Panc1 (cell line): ENCODE measurements at places on chromosomes 5 and 9. TPM values are rescaled to one million over a fixed set of nuclear protein-coding genes. Genes with fewer than 3 reads are reported as not detected.

Gene FAM151B
- total RNA-seq = 2.8 TPM

Gene BASP1
- total RNA-seq = 217 TPM

Gene URM1
- total RNA-seq = 45.4 TPM

Gene SHC3
- 1.7 TPM for total RNA-seq

Gene TMC1
- total RNA-seq = 0.36 TPM

Gene PCDHGC4
- total RNA-seq = 0.57 TPM

Gene GAS1
- total RNA-seq = 0.13 TPM

Gene GGTA1
- total RNA-seq = not detected

Gene RELL2
- 13.3 TPM for total RNA-seq

GRCh38 chr5:14208071-14209021 lies 65.2 kb downstream of the TRIO start:
- peak; percentile 97 for DNase-seq

DNA sequence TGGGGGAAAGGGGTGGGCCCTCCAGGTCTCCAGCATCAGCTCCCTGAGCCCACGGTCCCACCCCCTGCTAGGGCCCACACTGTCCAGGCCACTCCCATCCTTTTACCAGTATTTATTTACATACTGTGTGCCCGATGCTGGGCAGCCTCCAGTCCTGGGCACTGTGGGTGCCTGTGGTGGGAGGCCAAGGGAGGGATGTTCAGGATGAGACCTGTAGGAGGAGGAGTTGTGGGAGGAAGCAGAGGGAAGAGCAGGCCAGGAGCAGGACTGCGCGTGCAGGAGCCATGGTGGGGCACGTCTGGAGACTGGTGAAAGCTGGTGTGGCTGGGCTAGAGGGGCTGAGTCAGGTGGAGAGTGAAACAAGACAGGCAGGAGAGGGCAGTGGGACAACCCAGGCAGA lies 267.4 kb downstream of the HSPA4 start:
- DNase-seq = no peak

DNA sequence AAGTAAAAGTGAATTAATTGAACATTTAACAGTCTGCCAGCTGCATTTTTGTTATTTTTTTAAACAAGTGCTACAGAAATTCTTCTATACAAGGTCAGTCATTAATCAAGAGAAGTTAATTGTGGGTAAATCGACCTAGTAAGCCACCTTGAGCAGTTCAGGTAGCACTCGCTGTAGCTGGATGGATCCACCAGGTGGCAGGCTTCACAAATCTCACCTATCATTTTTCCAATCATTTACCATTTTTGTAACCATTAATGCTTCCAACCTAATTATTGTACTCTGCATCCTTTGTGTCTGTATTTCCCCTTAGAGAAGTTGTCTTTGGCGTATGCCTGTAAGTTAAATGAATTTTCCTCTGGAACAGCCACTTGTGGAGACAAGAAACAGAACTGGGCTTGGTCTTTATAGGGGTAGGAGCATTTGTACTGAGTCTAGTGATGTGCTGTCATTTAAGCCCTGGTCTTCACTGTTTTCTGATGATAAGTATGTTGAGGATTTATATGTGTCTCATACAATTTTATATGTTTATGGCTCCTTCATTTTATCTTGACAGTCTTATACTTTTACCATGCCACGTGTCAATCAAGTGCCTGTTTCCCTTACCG lies 39.5 kb downstream of the CD180 start:
- peak; percentile 45 for DNase-seq

DNA sequence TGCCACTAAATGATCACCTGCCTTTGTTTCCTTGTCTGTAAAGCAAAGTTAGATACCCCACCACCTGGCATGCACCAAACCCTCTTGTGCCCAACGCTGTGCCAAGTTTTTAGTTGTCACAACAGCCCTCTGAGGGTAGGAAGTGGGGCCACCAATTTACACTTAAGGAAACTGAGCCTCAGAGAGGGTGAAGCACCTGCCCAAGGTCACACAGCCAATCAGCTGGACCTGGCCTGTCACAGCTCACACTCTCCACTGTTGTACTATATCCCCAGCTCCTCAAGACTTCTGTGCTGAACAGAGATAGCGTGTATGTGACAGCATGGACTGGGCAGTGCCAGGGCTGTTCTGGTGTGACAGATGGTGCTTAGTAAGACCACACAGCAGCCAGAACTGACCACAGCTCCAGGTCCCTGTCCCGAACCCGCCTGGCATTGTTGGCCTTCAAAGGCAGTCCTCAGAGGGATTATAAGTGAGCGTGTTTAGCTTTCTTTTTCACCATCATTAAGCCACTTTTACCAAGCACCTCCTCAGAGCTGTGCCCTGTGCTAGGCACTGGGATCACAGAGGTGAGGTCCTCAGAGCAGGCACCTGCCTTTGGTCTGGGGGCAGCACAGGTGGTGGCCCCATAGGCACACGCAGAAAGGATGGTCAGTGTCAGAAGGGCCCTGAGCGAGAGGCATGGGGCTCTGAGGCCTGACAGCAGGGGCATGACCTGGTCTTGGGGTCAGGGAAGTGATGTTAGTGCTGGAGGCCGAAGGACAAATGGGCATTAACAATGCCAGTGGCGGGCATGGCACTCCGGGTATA lies 71.1 kb downstream of the COL27A1 start:
- no peak for DNase-seq

DNA sequence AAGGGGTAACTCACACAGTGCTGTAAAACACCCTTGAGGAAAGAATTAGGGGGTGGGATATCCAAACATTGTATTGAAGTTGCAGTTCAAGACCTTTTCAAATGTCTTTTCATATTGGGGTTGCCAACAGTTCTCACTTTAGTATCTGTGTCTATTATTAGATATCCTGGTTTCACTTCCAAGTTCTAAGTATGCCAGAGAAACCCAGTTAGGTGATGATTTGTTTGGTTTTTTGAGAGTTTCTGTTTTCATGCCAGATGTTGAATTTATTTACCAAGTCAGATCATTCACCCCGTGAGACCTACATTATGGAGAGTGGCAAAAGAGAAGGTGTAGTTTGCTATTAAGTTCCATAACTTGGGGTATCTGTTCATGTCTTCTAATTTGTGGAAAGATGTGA lies 64.5 kb downstream of the C9orf152 start:
- no peak for DNase-seq

DNA sequence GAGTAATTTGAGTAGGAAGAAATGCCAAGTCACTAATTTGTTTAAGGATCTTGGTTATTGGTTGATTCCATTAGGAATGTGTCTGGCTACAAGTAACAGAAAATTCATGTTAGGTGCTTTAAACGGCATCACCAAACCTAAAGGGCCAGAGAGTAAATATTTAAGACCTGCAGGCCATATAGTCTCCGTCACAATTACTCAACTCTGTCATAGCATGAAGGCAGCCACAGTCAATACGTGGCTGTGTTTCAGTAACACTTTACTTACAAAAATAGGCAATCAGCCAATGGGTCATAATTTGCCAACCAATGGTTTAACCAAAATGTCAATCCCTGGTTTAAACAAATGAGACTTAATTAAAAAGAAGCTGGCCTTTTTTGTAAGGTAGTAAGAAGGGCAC lies 98.5 kb downstream of the ARL15 start:
- DNase-seq = no peak

- no peak for DNase-seq
These were observed 116.7 kb downstream of the UGCG start for GRCh38 chr9:112013266-112013665.

GRCh38 chr5:67255881-67256280 lies 59.3 kb upstream of the CD180 start:
- no peak for DNase-seq

DNA sequence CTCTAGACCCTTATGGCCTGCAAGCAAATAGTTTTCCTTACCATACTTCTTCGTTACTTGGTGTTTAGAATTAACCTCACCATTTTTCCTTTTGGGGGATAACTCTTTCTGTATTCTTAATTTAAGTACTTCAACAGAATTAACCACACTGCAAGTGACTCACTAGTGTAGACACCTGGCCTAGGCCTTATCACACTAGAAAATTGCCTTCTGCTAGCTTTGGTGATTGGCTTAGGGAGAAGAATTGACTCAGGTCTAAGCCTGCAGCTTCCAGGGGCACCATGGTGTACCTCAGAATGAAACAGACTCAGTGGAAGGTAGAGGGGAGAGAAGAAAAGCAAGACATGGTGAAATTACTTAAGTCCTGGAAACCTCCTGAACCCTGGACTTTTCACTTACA lies 112.8 kb upstream of the HMHB1 start:
- DNase-seq = no peak

GRCh38 chr5:76807296-76807695 lies 11.5 kb upstream of the F2RL1 start:
- no peak for DNase-seq

- DNase-seq = no peak
These were observed 16.6 kb downstream of the SH3PXD2B start for GRCh38 chr5:172437445-172438318.

- DNase-seq = no peak
These were observed 38.7 kb upstream of the CDK20 start for GRCh38 chr9:88013035-88013434.

- DNase-seq = no peak
These were observed 19.3 kb downstream of the NFIB start for GRCh38 chr9:14294659-14295058.

GRCh38 chr5:123879071-123879470 lies 367.1 kb downstream of the CSNK1G3 start:
- DNase-seq = no peak

DNA sequence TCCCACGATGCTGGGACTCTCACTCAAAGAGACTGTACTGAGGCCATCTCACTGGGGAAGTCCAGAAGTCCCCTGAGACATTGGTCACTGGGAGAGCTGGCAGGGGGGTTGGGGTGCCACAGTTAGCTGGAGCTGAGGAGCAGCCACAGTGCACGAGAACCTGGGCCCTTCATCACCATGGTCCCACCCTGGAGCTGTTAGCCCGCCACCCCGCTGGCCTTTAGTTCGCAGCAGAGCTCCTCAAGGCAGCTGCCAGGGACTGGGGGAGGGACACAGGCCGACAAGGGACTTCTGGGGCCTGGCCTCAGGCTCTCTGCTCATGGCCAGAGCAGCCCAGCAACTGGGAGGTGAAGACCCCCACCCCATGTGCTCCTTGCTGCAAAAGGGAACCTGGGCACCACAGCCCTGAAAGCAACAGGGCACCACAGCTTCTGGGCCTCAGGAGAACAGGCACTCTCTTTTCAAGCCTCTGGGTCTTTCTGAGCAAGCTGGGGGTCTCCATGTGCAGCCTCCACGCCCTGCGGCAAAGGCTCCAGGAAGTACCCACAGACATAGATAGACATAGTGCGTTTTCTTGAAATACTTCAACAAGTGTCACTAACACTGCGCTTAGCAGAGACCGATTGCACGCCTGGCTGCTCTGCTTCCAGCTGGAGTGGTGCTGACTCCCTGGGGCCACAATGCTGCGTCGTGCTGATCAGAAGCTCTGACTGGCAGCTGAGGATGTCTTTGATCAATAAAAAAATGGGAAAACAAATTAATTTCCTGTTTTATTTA lies 46.0 kb downstream of the VAV2 start:
- DNase-seq = no peak

- DNase-seq = no peak
These were observed 1691.5 kb downstream of the MAT2B start for GRCh38 chr5:165196961-165197360.

DNA sequence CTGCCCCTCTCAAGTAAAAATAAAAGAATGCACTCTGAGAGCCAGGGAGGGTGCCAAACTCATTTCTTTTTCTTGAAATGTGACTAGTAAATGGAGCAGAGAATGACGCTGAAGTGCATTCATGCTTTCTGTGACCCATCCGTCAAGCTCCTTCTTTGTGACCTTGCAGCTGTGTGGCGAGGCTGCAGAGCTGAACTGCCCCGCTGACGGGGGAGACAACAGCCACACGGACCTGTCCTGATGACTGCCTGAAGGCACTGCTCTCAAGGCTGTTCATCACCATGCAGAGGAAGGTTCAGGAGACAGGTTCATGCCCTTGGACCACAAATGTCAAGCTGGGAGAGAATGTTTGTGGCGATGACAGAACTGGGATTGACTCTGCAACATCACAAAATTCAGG lies 21.0 kb upstream of the RASGEF1C start:
- no peak for DNase-seq

DNA sequence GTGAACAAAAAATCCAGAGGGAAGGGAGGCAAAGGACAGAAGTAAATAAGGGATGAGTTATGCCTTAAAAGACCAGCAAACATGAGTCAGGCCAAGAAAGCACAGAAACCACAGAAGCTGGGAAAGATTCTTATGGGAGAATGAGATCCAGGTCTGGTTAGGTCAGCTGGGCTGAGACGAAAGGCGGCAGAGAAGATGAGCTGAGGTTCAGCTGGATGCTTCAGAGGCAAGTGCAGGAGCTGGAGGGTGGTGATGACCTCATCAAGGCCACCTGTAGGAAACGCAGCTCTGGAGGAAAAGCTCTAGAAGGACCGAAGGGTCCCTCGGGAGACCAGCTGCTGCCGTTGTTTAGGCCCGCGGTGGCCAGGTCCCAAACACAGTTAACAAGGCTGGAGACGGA lies 152.0 kb downstream of the MYO10 start:
- no peak for DNase-seq

GRCh38 chr5:6714226-6715041 lies 1.2 kb downstream of the TENT4A start:
- DNase-seq = no peak

DNA sequence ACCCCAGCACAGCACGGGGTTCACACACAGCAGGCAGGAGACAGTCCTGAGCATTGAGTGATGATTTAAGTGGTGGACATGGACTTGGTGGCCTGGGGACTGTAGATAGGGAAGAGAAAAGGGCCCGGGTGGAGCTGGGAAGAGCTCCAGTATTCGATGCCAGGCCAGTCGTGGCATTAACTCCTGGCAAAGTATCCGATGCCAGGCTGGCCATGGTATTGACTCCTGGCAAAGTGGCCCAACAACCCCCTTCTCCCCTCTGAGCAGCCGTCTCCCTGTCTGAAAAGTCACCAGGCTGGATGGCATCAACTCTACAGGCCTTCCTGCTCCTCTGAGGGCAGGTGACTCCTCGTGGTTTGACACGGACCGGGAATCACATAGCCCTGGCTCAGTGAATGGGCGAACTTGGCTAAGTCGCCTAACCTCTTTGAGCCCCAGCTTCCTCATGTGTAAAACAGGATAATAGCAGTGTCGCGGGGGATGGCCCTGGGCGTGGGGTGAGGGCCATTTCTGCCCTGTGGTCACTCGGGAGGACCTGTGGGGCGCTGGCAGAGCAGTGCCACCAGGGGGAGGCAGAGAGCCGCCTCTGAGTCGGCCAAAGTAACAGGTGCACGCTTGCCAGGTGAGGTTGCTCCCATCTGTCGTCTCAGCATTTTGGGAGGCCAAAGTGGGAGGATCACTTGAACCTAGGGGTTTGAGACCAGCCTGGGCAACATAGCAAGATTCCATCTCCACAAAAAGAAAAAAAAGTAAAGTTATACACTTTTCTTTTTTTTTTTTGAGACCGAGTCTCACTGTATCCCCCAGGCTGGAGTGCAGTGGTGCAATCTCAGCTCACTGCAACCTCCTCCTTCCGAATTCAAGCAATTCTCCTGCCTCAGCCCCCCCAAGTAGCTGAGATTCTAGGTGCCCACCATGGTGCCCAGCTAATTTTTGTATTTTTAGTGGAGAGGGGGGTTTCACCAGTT lies 5.7 kb upstream of the SEC16A start:
- DNase-seq = peak; percentile 48

GRCh38 chr9:714675-715074 lies 126.8 kb upstream of the DMRT1 start:
- DNase-seq = no peak

- no peak for DNase-seq
These were observed 15.5 kb upstream of the SLC36A3 start for GRCh38 chr5:151318850-151319732.
